ENCODE measurements at places on chromosomes 5 and 9.

DNA sequence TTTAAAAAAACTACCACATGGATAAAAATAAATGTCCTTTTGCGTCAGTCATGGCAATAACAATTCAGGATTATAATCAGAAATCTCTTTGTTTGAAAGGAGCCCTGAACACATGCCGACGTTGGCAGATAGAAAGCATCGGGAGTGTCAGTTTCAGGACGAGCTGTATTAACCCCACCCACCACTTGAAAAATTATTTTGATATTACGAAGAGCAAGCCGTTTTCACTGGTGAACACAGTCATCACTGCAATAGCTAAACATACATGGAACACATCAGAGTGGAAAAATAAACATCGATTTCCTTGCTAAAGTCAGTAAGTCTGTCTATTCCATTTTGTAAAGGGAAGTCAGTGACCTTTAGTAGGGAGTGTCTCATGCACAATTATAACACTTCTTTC, 266.4 kb upstream of the FBXL7 start:
- no peak for DNase-seq

DNA sequence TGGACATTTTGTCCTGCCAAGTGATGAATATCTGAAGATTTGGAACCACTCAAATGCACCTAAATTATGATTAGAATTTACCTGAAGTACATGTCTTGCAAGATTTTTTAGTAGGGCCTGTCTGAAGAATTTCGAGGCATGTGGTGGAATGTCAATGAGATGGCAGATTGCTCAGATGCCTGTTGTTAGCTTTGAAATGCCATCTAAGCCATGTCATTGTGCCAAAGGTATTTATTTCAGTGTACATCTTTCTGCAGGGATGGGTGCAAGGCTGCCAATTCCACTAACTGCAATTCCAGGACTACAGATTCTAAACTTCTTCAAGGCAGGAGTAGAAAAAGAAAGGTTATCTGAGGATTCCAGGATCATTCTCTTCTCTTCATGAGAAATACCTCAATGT, 9.1 kb upstream of the GNAQ start:
- DNase-seq: no peak

- DNase-seq: no peak
These were observed 1409.6 kb upstream of the WWC1 start for GRCh38 chr5:166881802-166882201.

GRCh38 chr5:158265931-158266700, 407.2 kb upstream of the CLINT1 start:
- DNase-seq: no peak

DNA sequence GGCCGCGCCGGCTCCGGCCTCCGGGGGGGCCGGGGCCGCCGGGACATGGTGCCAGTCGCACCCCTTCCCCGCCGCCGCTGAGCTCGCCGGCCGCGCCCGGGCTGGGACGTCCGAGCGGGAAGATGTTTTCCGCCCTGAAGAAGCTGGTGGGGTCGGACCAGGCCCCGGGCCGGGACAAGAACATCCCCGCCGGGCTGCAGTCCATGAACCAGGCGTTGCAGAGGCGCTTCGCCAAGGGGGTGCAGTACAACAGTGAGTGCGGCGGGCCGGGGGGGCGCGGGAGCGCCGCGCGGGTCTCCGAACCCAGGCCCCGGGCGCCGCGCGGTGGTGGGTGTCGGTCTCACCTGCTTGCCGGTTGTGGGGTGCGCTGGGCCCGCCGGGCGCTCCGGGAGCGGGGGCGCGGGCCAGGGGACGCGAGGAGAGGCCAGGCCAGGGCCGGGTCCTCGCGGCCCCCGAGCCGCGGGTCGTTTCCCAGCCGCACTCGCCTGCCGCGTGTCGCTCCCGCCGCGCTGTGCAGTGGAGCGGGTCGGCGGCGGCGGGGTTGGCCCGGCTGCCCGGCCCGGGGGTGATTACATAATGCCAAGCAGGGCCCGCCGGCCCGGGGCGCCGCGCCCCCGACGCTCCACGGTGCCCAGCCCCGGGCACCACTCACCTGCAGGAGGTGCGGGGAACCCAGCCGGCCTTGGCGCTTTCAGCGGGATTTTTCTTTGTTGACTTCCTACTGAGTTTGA, 492 bp downstream of the RABL6 start:
- no peak for DNase-seq

- DNase-seq: no peak
These were observed 82.7 kb downstream of the PTPDC1 start for GRCh38 chr9:94166976-94167346.

GRCh38 chr9:12853051-12853450, 78.2 kb downstream of the LURAP1L start:
- DNase-seq: no peak

- no peak for DNase-seq
These were observed 203.7 kb upstream of the TAS2R1 start for GRCh38 chr5:9833871-9834270.

DNA sequence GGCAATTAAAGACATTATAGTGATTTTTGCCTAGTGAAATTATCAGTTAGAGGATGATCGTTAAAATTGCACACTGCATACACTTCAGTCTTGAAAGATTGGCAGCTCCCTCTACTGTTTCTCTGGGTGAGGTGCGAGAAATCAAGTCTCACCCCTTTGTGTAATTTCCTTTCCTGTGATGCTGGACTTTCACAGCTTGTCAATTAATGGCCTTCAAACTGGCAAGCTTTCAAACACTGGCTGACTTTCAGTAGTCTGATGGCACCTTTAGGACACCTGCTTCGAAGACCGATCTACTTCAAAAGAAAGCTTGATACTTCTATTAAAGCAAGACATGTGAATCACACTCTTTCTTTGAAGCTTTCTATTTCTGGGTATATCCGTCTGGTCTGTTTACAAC, 706.7 kb upstream of the PTPRD start:
- no peak for DNase-seq

GRCh38 chr9:38009990-38010389, 59.0 kb downstream of the SHB start:
- no peak for DNase-seq

GRCh38 chr9:133932633-133933032, 59.5 kb downstream of the VAV2 start:
- DNase-seq: no peak

DNA sequence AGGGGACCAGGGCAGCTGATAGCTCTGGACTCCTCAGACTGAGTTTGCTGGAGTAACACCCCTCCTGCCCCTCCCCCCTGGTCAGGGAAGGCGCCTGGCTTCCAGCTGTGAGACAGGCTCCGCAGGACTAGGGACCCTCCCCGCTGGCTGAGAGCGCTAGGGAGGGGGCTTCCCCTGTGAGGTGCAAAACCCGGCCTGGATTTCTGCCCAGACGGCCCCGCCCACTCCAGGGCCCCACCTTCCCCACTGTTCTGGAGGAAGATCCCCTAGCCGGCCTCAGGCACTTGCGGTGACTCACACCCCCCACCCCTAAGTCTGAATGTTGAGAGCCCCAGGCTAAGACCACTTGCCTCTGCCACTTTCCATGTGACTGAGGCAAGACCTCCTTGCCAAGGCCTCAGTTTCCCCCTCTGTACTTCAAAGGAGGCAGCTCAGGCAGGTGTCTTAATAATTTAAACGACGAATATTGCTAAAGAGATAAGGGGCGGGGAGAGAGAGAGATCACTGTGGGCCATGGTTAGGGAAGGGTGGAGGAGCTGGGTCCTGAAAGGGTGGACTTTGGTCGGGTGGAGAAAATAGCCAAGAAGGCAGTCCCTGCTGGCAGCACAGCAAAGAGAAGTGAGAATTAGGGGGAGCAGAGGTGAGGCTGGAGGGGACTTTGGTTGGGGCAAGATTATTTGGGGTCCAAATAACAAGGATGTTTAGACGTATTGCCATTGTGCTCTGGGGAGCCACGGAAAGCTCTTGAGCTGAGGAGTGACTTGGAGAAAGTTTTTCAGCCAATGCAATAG, 1.0 kb upstream of the DAB2IP start:
- DNase-seq: peak; percentile 7

DNA sequence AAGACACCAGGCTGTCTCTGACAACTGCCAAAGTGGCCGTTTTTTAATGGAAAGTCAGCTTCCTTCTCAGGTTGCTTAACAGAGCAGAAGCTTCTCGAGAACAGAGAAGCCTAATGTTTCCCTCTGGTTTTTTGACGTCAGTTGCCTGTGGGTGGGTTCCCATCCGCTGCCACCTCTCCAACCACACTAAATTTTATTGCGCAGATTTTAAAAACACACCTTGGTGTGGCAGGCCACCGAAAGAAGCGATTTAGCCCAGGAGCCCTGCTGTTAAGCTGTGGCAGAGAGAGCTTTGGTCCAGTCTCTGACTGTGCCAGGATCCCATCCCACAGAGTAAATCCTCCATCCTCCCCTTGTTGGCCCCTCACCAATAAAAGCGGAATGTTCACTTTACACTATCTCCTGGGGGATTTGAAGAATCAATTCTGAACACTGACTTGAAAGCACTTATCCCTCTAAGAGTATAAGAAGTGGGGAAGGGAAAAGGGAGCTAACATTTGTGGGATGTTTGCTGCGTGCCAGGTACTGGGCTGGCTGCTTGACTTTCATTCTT, 181.6 kb downstream of the AOPEP start:
- no peak for DNase-seq

GRCh38 chr9:33750839-33751339, 44.5 kb upstream of the PRSS3 start:
- DNase-seq: no peak

GRCh38 chr5:141713616-141714309, 31.7 kb upstream of the ARAP3 start:
- no peak for DNase-seq

DNA sequence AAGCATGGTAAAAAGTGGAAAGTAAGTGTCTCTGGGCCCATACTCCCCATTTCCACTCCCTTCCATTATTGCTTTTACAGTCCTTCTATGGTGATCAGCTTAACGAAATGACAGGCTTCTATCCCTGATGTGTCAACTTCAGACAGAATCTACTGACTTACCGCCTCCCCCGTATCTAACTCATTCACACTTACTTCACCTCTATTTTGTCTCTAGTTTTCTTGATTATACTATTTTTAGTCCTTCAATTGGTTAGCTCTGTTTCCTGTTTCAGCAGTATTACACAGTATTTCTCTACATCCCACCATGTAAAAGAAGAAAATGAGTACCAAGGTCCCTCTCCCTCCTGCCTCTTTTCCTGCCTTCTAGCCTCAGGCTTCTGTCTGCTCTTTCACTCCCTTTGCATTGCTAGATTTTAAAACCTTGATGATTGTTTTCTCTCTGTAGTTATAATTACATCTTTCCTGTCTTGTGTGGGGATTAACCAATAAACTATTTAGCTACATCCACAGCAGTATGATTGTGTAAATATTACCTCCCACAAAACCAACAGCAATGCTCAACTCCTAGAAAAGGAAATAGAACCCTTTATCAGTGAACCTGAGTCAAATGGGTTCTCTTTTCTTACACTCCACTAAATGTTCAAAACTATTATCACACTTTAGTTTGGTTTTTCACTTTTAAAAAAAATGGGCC, 53.4 kb downstream of the GNAQ start:
- DNase-seq: no peak

- DNase-seq: no peak
These were observed 50.0 kb downstream of the RCL1 start for GRCh38 chr9:4842734-4843133.

DNA sequence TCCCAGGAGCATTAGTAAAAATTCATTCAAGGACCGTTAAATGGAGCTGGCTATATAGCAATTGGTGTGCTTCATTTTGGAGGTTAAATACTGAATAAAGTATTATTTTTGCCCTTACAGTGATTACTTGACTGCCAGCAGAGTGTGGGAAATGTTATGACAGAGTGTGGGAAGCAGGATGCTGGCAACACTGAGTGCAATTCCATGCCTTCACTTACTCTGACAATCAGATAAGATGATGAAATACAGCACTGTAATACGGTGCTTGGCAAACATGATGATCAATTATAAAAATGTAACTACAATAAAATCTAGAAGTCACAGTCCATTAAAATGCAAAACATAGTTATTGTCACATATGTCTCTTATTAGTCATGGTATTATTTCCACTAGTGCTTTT, 651.3 kb downstream of the PTPRD start:
- no peak for DNase-seq
